ENCODE measurements at places on chromosomes 13 and 19.

DNA sequence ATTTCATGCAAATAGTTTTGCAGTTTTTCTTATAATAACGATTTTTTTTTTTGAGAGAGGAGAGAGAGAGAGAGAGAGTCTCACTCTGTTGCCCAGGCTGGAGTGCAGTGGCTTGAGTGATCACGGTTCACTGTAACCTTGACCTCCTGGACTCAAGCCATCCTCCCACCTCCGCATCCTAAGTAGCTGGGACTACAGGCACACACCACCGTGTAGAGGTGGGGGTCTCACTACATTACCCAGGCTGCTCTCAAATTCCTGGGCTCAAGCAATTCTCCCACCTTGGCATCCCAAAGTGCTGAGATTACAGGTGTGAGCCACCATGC is 26.8 kb upstream of the GJB6 start:
- DNase-seq: no peak

- no peak for DNase-seq
These were observed 396.9 kb upstream of the SLITRK5 start for GRCh38 chr13:87274209-87274819.

GRCh38 chr13:110897014-110897413 is 17.9 kb downstream of the ANKRD10 start:
- DNase-seq: no peak

DNA sequence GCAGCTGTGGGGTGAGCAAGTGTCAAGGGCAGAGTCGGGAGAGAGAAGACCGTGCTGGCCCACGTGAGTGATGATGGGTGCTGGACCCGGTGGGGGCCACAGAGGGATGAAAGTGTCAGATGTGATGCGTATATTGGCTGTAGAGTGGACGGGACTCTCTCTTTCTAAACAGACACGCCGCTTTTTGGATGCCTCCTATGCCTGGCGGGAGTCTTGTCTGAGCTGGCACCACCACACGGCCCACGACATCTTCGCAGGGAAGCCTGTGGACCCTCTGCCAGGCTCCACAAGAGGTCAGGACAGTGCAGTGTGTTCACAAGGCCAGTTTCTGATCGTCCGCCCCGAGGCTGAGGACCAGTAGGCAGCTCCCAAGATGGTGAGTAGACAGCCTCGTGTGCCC is 12.9 kb upstream of the MRI1 start:
- DNase-seq: no peak

GRCh38 chr13:29730253-29730652 is 120.2 kb downstream of the UBL3 start:
- DNase-seq: no peak

DNA sequence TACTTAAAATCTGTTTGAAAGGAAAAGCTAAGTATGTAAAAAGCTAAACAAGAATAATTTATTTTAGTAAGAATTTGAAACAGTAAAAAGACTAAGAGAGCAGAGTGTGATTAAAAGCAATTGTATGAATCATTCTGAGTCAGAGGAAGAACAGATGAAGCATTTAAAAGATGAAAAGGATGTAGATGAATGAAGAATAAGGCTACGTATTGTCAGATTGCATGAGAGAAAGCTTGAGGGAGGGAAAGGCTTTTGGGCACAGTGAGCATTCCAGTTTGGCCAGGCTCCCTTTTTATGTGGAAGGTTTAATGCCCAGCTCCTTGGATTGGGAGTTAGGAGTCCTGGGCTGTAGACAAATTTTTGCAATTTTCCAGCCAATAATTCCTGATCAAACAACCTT is 117.7 kb downstream of the FREM2 start:
- no peak for DNase-seq

DNA sequence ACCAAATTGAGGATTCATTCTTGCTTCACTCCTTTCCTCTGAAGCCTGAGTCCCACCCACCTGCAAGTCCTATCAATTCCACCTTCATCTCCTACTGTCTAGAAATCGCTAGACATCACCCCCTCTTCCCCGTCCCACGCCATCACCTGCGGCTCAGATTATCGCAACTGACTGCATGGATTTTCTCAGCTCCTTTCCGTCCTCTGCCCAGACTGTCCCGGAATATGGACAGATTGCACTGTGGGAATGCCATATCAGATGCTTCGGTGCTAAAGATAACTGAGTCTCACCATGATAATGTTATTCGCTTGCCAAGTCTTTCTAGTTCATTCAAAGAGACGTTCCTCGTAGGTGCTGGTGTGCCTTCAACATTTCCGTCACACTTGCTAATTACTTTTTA is 66.4 kb upstream of the USP29 start:
- DNase-seq: no peak

- no peak for DNase-seq
These were observed 9.5 kb downstream of the NBEA start for GRCh38 chr13:34951528-34951927.

DNA sequence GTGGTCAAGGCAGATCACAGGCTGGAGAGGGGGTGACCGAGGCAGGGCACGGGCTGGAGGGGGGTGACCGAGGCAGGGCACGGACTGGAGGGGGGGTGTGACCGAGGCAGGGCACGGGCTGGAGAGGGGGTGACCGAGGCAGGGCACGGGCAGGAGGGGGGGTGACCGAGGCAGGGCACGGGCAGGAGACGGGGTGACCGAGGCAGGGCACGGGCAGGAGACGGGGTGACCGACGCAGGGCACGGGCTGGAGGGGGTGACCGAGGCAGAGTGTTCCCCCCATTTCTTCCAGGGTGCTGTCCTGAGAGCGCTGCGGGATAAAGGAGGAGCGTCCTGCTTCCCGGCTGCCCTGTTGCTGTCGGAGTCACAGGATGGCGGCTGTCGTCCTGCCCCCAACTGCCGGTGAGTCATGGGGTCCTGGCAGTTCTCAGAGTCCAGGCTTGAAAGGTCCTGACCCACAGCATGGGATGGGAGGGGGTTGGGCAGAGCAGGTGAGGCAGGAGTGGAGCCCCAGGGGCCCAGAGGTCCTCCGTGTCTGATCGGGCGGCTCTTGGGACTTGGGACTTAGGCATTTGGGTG is 5.3 kb downstream of the ZNF557 start:
- DNase-seq: no peak

DNA sequence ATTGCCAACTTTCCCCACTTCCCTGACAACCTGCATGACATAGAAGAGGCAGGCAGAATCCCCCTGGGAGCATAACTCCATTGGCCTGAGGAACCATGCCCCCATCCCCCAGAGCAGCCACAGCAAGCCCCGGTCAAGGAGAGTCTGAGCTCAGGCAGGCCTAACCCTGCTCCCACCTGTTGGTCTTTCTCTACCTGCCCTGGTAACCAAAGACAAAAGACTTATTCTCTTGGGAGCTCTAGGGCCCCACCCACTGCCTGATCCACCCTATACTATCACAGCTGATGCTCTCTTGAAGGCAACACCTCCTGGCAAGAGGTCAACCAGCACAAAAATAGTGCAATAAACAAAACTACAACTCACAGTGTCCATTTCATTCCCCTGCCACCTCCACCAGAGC is 59.3 kb downstream of the TNFSF13B start:
- no peak for DNase-seq

DNA sequence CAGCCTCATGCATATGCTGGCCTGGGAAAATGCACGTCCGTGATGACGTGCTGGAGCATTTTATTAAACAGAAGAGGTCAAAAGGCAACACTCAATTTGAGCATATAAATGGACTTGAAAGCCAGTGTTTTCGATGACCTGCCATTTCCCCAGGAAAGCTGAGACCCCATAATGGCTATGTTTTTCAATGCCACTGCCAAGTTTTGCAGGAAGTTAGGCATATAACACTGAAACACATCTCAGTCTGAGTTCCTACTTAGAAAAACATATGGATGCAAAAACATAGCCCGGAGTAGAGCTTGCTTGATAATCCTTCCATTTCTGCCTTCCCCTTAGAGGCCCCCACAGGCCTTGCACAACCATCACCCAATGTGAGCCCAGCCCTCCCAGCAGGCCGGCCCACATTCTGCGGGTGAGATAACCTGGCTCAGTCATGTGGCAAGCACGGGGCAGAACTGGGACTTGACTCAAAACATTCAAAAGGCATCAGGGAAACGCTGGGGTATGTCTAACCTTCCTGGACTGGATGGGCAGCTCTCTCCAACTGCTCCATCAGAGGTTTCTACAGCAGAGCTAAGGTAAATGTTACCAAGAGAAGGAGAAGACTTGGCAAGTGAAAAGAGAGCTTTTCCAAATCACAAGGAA is 24.9 kb downstream of the EPS15L1 start:
- DNase-seq: peak; percentile 78

GRCh38 chr19:42158926-42159325 is 26.7 kb upstream of the POU2F2 start:
- no peak for DNase-seq

GRCh38 chr19:16193466-16193865 is 4.2 kb upstream of the AP1M1 start:
- DNase-seq: no peak

DNA sequence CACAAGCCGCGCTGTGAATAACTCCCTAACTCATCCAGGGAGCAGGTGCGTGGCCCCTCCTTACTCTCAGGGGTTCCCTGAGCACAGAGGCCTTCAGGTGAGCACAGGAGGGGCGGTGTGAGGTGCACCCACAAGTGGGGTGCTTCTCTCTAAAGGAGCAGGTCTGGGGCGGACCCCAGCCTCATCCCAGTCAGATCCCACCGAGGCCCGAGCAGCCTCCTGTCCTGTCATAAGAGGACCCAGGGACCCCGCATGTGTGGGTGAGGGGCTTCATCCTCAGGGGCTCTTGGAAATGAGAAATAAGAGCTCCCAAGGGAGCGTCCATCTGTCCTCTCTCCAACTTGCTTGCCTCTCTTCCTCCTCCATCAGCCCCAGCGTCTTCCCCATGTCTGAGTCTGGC is 3.0 kb upstream of the LILRA5 start:
- DNase-seq: no peak

GRCh38 chr13:74569251-74569650 is 435.0 kb upstream of the KLF12 start:
- DNase-seq: no peak

DNA sequence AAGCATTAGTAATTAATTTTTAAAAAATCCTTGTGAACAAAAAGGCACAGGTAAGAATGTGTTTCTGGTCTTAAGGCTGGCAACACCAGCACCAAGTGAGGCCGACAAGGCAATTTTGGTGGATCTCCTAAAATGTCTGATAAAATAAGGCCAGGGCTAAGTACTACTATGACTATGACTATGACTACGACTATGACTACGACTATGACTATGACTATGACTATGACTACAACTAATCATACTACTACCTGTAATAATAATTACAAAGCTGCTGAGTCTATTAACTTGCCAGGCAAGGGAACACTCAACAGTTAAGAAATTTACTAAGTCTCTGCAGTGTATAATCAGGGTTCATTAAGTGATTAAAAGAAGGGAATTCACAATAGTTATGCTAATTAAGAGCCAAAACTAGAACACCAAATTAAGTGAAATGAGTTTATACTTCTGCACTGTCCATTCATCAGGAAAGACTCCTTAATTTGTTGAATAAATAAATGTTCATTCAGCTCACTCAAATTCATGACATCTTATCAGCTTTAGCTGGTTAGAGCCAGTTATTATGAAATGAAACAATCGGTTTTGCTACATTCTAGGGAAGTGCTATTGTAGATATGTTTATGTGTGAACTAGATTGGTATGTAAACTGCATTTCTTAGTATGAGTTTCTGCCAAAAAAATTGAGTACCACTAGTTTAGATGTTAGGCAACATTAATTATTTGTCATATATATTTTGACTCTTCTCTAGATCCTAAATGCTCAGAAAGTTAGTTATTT is 1626.2 kb upstream of the PCDH20 start:
- DNase-seq: no peak

DNA sequence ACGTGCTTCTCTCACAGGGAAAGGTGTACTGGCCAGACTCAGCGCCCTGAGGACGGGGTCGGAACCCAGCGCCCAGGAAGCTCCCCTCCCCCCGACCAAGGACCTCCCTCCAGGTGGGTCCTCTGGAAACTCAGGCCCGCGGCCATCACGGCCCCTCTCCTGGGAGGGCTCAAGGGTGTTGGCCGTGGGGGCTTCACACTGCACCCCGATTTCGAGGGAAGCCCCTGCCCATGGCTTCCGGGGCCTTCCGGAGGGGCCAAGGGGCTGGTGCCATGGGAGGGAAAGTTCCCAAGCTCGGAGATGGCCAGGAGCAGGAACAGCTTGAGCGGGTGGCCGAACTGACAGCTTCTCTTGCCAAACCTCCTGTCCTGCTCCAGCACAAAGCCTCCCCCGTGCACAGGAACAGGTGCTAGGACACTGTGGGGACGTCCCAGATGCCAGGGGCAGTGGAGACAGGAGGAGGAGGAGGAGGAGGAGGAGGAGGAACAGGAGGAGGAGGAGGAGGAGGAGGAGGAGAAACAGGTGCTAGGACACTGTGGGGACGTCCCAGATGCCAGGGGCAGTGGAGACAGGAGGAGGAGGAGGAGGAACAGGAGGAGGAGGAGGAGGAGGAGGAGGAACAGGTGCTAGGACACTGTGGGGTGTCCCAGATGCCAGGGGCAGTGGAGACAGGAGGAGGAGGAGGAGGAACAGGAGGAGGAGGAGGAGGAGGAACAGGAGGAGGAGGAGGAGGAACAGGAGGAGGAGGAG is 10.0 kb downstream of the SBNO2 start:
- DNase-seq: no peak

DNA sequence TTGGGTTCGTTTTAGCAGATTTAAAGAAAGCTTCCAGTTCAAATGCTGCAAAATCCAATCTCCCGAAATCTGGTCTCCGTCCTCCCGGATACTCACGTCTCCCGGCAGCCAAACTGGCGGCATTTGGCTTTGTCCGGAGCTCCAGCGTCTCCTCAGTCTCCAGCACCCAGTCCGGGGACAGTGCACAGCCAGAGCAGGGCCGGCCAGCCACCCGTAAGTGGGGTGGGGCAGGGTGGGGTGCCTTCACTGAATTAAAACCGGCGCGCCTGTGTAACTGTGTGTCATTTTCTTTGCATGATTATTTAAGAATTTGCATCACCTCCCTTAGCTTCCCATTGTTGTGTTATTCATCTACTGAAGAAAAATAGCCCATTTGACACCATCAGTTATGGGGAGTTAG is 280.6 kb downstream of the MTUS2 start:
- DNase-seq: no peak

DNA sequence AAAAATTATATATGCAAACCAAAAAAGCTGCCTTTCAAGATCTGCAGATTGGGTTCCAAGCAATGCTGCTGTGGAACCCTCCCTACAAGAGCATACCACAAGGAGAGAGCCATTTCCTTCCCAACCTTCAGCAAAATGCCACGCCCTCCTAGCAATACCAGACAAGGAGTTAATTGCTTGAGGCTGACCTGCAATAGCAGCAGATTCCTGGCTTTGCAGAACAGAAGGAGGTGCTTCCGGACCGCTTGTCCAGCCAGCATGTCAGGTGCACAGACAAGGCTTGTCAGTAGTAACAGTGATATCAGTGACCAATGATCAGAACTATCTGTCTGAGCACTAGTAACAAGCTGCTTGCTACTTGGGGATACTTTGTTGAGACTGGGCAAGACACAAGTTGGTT is 301.6 kb downstream of the FGF14 start:
- DNase-seq: no peak
